ENCODE measurements at places on chromosomes 6 and 20.

- no peak for DNase-seq
Observed at GRCh38 chr20:44856442-44856841, 29.1 kb upstream of the YWHAB start.

DNA sequence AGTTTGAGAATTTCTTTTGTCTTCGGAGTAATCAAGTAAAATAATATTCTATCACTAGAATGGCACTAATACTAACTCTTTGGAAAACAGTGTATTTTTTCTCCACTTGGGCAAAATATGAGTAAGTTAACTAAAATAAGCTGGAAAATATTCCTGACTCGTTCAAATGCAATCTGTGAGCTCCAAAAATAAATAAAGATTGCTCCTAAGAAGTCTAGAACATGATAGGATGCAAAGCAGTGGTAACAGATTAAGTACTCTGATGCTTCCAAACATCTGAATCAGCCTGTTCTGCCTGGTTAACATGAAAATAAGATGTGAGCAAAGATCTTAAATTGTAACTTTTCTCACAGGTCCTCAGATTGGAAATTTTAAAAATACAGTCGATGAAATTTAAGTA lies 285.1 kb upstream of the ID4 start:
- DNase-seq, result no peak

DNA sequence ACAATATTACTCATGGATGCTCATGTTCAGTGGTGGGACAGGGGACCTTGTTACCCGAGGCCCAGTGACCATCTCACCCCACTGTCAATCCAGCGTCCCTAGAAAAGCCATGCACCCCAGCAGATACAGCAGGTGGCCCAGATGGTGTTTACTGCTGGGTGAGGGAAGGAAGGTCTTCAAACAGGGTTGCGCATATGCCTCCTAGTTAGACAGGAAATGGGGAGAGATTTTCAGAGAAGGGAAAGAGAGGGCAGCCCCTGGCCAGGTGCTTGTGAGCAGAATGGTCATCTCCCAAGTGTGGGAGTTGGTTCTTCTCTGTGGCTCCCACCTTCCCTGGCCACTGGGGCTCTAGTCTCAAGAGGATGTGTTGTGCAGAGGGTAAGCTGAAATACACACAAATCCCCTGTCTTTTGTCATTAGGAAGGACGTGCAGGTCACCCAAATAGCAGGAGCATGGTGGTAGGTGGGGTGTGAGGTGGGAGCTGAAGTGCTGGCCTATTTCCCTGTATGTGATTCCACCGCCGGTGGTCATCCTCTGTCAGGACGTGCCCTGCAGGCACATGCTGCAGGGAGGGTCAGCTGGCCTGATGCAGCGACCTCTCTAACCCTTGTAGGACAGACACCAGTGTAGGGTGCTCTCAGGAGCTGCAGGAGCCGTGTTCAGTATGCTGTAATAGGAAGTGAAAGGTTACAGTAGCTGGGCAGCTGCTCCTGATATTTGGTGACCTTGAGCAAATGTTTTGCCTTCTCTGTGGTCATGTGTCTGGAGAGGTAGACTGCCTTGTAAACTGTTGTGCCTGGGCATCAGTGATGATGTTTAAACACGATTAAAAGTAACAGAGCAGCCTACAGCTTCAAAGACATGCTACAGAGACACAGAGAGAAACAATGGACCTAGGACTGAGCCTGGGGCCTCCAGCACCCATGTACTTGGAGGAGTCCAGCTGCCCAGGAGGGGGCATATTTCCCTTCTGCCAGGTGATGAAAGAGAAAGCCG lies 3.2 kb upstream of the CST3 start:
- no peak for DNase-seq

DNA sequence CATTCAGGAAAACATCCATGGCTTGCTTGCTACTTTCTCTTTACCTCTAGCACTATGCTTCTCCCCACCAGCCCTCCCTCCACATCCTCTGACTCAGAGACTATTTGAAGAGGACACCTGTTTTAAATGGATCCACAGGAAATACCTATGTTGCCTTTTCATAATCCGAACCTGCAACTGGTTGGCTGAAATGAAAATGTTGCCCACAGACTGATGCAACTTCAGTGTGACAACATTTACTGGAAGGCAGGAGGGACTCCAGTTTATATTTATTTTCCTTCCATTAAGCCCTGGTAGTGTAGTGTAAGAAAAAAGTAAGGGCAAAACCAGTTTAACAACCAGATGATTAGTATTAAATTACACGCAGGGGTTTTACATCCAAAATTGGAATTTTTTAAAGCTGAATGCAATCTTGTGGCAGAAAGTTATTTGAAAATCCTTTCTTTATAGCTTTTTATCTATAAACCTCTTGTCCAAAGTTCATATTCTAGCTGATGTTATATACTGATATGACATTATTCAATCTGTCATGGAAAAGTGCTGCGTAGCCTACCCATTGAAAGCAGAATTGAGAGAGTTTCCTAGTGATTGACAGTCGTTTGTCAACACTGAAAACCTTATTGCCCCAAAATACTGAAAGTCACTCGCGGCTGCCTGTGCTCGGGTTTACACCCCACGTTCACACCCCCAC lies 881 bp upstream of the AIG1 start:
- DNase-seq, result no peak

DNA sequence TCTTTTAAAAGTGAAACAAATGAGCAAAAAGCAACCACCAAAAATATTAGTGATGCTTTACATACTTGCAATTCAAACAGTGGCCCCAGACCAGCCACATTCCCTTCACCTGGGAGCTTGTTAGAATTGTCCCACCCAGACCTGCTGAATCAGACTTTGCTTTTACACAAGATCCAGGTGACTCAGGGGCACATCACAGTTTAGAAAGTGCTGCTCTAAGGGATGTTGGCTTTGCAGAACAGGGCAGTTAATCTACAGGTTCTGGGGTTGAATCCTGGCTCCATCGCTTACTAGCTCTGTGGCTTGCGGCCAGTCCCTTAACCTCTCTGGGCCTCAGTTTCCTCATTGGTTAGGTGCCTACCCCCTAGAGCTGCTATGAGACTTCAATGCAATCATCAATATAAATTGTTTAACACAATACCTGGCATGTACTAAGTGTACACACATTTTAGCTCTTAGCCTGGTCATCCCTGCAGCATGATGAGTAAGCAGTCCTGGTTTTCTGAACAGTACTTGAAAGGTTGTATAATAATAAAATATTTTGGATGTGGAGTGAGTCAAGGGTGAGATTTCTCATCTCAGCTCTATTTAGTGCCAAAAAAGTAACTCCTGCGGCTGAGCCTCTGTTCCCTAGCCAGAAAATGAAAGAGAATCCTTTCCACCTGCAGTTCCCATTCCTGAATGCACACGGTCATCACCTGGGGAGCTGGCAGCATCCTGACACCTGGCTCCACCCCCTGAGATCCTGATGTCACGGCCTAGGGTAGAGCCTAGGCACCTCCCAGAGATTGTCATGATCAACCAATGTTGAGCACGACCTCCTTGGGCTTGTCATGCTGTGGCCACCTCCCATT lies 162.7 kb downstream of the ANKRD60 start:
- DNase-seq, result no peak

DNA sequence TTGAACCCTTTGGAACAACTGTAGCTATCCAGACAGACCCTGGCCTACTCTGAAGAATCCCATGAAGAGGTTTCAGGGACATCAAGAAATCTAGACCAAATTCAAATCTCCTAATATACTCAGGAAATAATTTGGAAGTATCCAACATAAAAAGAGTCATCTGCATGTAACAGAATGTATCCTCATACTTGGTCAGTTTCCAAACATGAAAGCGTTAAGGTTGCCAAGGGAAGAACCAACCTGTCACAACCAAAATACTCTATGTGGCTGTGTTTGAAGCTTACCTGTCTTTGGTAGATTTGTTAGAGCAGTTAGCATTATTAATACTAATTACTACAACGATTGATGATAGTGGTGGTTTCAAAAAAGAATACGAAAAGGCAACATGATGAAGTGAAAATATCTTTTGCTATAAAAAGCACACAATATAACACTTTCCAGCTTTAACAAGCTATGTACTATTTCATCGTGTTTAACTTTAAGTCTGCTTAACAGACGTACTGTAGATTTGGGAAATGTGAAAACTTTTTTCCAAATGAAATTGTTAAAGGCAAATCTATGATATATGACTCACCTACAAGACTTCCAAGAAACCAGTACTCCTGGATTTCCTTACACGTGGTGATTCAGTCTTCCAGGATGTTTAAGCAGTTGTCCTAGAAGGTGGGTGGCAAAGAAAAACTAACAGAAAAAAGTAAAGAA lies 46.6 kb upstream of the ENPP1 start:
- DNase-seq, result no peak

- DNase-seq, result no peak
Observed at GRCh38 chr6:16482702-16483314, 244.4 kb downstream of the GMPR start.

All from progenitor cell of endocrine pancreas (in vitro differentiated cells).